ENCODE measurements at places on chromosomes 5 and 9.

- DNase-seq = no peak
Observed at GRCh38 chr9:94929369-94929756, 202.9 kb downstream of the AOPEP start.

GRCh38 chr9:69757996-69758675, 1.7 kb downstream of the PTAR1 start:
- no peak for DNase-seq

- no peak for DNase-seq
Observed at GRCh38 chr5:132673488-132673887, 301 bp upstream of the IL4 start.

- DNase-seq = no peak
Observed at GRCh38 chr9:129483415-129484351, 137.2 kb downstream of the C9orf50 start.

- DNase-seq = no peak
Observed at GRCh38 chr9:16043756-16044578, 491.1 kb downstream of the CCDC171 start.

- peak; percentile 57 for DNase-seq
Observed at GRCh38 chr5:113294311-113295110, 140.3 kb downstream of the TSSK1B start.

DNA sequence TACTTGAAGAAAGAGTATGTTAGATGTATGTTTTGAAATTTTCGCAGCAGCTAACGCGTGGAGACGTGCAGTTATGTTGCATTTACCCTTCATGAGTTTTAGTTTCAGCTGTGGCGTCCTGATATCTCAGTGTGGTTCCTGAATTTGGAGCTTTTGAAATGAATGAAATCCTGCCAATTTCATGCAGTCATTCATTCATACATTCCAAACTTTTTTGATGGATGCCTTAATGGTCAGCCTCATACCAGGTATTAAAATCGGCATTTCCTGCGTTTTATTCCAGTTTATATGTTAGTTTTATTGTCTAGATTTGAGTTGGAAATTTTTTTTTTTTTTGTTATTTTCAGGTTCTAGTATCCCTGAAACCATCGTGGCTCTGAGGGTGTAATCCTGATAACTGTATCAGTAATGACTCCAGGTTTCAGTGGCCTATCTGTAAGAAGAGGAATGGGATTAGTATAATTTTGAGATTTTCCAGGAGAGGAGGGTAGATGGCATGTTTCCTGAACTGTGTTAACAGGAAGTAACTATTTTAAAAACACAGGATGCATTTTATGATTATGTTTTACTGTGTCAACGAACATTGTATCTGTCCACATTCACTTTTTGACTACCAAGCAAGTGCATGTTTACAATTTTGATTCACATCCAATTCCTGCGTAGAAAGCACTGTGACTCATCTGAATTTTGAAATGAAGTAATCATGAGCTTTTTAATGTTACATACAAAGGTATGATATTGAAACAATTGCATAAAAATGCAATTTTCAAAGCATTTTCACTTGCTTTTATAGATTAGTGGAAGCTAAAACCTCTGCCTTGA, 1.0 kb downstream of the FOCAD start:
- DNase-seq = no peak

- no peak for DNase-seq
Observed at GRCh38 chr5:87110721-87111120, 157.0 kb upstream of the RASA1 start.

Measured in T follicular helper cell (primary cell).